Stimulated activated CD8-positive, alpha-beta memory T cell treated with anti-CD3 and anti-CD28 coated beads, Interleukin-15, amount 100 ng/mL, for 48 hours (primary cell): ENCODE measurements at places on chromosomes 6 and 20.

GRCh38 chr6:138608896-138609295 is 109.6 kb upstream of the NHSL1 start:
- no peak for DNase-seq

- DNase-seq = no peak
Measured at GRCh38 chr6:15017261-15017660, 228.6 kb upstream of the JARID2 start.

DNA sequence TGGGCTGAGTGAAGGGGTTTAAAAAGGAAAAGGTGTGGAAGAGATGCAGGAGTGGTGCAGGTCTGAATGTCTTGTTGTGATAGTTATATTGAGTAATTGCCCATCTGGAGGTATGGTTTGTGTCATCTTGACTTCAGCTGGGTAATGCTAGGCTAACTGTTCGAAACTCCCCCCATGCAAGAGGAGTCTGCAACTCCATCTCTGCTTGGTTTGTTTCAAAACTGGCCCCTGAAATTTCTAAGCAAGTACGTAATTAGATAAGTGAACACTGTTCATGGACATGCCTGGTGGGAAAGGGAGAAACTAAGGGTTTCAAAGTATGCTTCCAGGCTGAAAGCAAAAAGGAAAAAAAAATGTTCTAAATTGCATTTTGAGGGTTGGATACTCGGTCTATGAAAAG is 17.1 kb downstream of the TTK start:
- no peak for DNase-seq

DNA sequence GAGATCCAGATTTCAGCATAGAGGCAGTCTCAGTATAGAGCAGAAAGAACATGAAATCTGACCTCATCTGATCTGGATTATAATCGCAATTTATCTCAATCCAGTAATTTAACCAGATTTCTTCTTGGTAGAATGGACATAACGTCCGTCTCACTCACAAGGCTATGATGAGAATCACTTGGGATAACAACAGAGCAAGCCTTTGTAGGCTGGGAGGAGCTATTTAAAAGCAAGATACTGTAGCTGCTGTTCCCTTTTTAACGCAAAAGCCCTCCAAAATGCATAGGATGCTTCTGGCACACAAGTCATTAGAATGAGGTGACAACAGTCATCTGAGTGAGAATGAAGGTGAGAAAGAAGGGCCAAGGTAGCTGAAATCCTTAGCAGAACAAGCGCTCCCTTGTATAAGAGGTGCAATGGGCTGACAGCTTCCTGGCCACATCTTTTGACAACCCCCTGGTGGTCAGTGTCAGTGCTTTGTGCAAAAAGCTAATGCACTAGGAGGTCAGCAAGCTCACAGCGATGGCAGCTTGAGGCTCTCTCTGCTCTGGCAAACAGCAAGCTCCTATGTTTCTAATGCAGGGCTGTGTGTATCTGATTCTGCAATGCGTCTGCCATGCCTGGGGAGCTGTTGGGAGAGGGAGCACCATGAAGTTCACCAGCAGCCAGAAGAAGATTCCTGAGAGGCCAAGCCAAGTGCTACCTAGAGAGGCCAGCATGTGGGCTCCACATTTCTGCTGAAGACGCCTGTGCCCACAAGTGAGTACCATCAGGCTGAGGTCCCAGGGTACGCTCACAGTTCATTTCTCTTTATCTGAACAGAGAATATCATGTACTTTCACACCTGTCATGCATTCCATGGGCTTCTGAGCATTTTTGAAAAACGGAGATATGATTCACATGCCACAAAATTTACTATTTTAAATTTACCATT is 16.2 kb downstream of the METTL24 start:
- DNase-seq = no peak

- DNase-seq = no peak
Measured at GRCh38 chr6:138671351-138671750, 102.2 kb upstream of the CCDC28A start.

GRCh38 chr6:43856005-43856765 is 86.2 kb downstream of the VEGFA start:
- no peak for DNase-seq
